ENCODE measurements at places on chromosomes 5 and 9.

DNA sequence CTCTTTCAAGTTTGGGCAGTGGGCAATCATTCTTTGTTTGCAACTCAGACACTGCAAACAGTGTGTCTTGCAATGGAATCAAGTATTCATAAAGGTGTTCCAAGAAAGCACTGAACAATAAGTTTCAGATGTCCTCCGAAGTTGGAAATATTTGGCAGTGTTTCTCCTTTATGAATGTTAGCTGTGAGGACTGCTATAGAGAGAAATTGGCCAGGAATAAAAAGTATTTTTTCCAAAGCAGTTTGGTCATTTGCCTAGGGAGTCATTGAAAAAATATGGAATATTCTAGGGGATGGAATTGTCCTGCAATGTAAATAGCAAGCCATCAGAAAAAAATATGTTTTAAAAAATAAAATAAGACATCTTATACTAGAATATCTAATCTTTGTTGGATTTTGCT is 688.6 kb upstream of the SEMA6A start:
- DNase-seq = no peak

DNA sequence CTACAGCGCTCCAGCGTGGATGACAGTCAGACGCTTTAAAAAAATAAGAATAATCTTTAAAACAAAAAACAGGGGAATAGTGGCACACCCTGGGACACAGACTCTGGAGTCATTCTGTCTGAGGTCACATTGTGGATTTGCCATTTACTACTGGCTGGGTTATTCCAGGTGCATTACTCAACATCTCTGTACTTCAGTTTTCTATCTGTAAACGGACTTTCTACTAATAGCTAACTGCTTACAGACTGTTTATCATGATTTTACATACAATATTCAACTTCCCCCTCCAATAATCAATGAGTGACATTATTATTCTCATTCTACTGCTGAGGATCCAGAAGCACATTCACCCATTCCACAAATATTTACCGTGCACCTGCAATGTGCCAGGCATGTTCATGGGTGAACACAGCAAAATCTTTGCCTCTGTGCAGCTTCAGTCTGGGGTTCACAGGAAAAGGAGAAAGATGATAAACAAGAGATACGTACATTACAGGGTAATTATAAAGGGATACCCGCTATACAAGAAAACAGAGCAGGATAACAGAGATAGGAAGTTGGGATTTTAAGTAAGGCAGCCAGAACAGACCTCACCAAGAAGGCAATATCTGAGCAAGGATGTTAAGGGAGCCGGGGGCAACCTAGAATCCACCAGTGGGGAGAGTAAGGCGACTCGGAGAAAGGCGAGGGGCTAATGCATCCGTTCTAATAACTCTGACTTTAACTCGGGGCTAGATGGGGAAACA is 984 bp upstream of the RAD23B start:
- DNase-seq = no peak

DNA sequence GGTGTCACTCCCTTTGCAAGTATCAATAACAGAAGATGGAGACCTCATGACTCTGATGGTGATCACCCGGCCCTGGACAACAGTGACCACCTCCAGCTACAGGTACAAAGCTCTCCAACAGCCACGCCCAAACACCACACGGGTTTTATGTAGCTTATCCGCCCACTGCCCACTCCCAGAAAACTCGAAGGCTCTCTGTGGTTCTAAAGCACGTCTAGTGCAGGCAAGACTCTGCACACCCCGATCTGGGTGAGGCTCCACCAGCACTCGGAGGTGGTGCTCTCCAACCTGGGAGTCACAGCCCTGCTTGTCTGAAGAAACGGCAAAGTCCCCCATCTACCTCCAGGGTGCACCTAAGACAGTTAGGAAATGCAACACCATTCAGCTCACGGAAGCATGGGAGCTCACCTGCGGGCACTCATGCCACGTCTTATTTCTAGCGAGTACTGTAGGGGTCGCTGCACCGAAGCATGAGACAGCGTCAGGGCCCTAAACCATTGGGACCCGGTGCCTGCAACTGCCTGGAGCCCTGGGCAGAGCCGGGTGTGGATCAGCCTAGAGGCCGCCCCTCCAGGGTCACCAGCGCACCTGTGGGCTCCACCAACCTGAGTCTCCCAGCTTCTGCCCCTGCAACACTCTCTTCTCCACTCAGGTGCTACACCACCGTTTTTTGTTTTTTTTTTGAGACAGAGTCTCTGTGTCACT is 58.1 kb upstream of the ZNF354A start:
- no peak for DNase-seq

DNA sequence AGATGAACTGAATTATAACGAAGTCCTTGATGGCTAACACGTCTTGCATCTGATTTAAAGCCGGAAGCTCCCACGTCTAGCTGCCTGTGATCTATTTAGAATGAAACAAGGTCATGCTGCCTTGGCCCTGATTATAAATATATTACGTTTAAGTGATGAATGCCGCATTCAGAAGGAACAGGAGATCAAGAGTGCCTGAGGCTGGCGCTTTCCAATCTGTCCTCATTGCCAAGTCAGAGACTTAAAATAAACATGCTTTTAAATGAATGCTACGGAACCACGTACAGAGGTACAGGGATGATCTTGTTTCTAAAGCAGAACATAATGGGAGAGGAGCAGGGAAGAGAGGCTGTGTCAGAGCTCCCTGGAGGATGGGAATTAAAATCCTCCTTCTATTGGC is 292.8 kb downstream of the TLE1 start:
- no peak for DNase-seq

GRCh38 chr5:180172447-180173197 is 36.4 kb downstream of the RASGEF1C start:
- DNase-seq = no peak

GRCh38 chr9:104553261-104553660 is 15.7 kb upstream of the OR13C8 start:
- DNase-seq = peak; percentile 36

GRCh38 chr9:96417661-96418082 is 498 bp downstream of the ZNF367 start:
- no peak for DNase-seq

DNA sequence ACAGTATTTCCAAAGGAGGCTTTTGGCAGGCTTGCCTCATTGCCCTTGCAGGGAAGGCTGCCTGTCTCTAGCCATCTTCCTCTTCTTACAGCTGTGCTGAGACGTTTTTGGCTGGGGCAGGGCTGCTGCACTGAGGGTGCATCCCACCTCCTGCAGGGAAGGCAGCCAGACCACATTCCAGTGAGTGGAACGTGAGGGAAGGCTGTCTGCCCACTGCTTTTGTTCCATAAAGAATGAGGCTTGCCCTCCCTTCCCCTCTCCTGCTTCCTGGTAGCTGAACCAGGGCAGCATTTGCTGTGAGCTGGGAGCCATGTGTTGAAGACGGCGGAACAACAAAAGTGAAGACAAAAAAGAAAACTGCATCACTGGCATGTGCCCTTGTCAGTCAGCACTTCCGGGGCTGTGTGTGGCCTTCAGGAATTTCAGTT is 16.8 kb downstream of the MGAT1 start:
- peak; percentile 76 for DNase-seq

DNA sequence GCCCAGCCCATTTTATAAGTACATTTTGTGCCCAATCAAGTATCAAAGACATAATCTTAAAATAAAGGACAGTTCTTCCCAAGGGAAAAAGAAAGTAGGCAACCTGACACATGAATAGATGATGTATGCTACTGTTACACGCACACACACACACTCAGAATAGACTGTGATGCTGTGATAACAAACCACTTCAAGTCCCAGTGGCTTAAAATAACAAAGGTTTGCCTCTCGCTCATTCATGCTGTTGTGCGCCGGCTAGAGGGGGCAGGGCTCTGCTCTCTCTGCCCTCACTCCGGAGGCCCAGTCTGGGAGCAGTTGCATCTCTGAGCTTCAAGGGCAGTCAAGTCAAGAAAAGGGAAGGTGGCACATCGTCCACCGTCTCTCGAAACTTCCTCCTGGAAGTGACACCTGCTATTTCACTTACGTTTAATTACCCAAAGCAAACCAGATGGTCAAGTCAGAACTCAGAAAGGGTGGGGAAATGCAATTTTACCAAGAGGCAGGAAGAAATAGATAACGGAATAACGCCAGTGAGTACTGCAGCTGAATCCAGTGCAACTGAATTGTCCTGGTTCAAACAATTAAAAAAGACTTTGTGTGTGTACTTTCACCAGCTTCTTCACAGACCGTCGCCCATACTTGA is 43.3 kb downstream of the ANKRD33B start:
- DNase-seq = no peak
